ENCODE measurements at places on chromosomes 1 and 21.
A peak's percentile ranks its signal among the peaks of the same experiment; 100 is the strongest.

DNA sequence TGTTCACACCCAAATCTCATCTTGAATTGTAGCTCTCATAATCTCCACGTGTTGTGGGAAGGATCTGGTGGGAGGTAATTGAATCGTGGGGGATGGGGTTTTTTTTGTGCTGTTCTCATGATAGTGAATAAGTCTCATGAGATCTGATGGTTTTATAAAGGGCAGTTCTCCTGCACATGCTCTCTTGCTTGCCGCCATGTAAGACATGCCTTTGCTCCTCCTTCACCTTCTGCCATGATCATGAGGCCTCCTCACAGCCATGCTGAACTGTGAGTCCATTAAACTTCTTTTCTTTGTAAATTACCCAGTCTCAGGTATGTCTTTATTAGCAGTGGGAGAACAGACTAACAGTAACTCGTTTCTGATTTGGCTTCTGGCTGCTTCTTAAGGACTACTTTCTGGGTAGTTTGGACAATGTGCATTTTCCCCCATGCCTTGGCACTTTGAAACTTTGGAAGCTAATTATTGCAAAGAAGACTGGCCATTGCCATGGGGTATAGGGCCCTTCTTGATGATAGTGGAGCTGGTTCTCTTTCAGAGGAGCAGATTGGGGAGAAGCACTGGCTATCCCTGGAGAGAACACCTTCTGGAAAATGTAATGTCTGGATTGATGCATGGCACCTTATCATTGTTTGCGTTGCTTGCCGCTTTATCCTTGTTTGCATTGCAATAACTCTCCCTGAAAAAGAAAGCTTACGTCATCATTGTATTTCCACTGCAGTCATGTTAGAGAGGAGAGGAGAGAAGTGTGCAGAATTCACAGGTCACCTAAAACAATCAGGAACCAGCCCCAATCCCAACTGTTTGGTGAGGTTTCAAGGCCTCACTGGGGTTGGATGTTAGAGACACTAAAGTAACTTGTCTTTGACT lies 5.9 kb downstream of the CNIH3 start:
- no peak for DNase-seq

DNA sequence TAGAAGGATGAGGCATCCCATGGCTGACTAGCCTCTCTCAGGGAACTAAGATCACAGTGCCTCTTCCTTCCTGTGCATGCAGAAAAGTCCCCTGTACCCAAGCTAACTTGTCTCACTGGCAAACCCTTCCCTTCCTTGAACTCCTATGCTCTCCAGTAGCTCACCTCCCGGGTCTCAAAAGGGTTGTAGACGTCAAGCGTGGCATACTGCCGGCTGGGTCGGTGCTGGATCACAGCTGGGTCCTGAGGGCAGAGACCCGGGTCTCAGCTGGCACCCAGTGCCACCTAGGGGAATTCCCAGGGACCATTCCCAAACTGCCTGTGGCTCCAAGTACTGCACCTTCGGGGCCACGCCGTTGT lies 688 bp downstream of the SCAMP3 start:
- no peak for DNase-seq

GRCh38 chr1:40870135-40870728 lies 8.1 kb upstream of the CITED4 start:
- DNase-seq, result no peak

- DNase-seq, result peak; percentile 63
Observed at GRCh38 chr1:240004086-240004749, 87.5 kb upstream of the FMN2 start.

DNA sequence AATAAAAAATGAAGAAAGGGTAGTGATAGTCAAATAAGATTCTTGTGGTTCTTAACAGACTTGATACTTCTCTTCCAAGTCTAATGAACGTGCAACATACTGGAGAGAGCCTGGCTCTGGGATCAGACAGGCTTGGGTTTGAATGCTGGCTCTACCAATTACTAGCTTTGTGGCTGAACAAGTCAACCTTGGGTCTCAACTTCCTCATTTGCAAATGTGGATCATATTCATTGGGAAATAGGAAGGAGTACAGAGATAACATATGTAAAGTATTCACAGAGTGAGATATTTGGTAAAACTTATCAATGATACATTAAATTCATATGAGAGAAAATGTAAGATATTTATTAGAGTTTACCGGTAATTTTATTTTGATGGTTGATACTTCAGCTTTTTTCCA lies 2.0 kb downstream of the EDEM3 start:
- no peak for DNase-seq
